Temporal lobe (tissue), 4 donors: ENCODE measurements at places on chromosomes 6 and 20. TPM values are rescaled to one million over a fixed set of nuclear protein-coding genes. Genes with fewer than 3 reads are reported as not detected.

NDUFAF5 gene
- total RNA-seq: 21.9 TPM

SYTL3 gene
- total RNA-seq: 3.0 TPM

HLA-DRB1 gene
- total RNA-seq: 1.7 TPM

NKAIN2 gene
- total RNA-seq: 115 TPM

TMEM217 gene
- total RNA-seq: 0.49 TPM

SAMD10 gene
- total RNA-seq: 7.6 TPM

MPIG6B gene
- not detected for total RNA-seq

GHRH gene
- not detected for total RNA-seq

GPR6 gene
- total RNA-seq: 0.74 TPM

OR2H1 gene
- total RNA-seq: not detected

AKIRIN2 gene
- 63.2 TPM for total RNA-seq

TNF gene
- total RNA-seq: not detected

RBPJL gene
- not detected for total RNA-seq

SLC22A16 gene
- total RNA-seq: 0.49 TPM

PRDM13 gene
- total RNA-seq: not detected

LTB gene
- total RNA-seq: not detected

MUC21 gene
- not detected for total RNA-seq

KCNQ2 gene
- 136 TPM for total RNA-seq

CNBD2 gene
- 3.9 TPM for total RNA-seq

PXDC1 gene
- total RNA-seq: 9.1 TPM

MRAP2 gene
- 2.5 TPM for total RNA-seq

CHMP4B gene
- 36.4 TPM for total RNA-seq

GNL1 gene
- 27.8 TPM for total RNA-seq

LSM2 gene
- total RNA-seq: 10.3 TPM

COL12A1 gene
- 28.3 TPM for total RNA-seq

CAGE1 gene
- not detected for total RNA-seq

PROKR2 gene
- total RNA-seq: 9.3 TPM

OXT gene
- not detected for total RNA-seq

EEF1A2 gene
- total RNA-seq: 209 TPM

MMP24 gene
- total RNA-seq: 75.0 TPM

PTPRT gene
- total RNA-seq: 34.7 TPM

ENPP1 gene
- total RNA-seq: 0.74 TPM
